ENCODE measurements at places on chromosomes 1 and 21.

GRCh38 chr1:157194731-157195520 lies 56.7 kb upstream of the ETV3 start:
- no peak for DNase-seq

- no peak for DNase-seq
Measured at GRCh38 chr1:20978413-20978812, 191.3 kb upstream of the HP1BP3 start.

- DNase-seq: no peak
Measured at GRCh38 chr1:64357422-64357821, 112.5 kb upstream of the CACHD1 start.

- no peak for DNase-seq
Measured at GRCh38 chr21:46416551-46416950, 42.1 kb upstream of the DIP2A start.

GRCh38 chr1:201411292-201411691 lies 10.2 kb downstream of the TNNI1 start:
- no peak for DNase-seq

GRCh38 chr1:93853940-93854339 lies 25.1 kb downstream of the DNTTIP2 start:
- no peak for DNase-seq

DNA sequence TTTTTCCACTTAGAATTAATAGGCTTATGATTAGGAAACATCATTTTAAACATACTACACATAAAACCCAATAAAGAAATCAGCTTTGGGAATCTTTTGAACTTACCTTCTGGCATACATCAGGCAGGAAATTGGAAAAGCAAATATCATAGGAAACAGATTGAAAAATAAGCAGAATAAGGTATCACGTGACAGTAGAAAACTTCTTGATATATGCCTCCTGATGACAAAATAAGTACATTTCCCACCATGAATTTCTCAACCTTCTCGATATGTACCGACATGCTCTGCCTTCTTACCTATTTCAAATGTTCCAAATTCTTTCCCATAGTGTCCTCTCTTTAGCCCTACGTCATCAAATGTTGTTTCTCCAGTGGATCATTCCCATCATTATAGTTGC lies 72.4 kb downstream of the CLCA4 start:
- DNase-seq: no peak

GRCh38 chr1:150552911-150553289 lies 3.7 kb downstream of the ADAMTSL4 start:
- no peak for DNase-seq

GRCh38 chr1:69315823-69316222 lies 251.9 kb upstream of the LRRC7 start:
- no peak for DNase-seq

- DNase-seq: peak; percentile 70
Measured at GRCh38 chr1:205528887-205529825, 24.7 kb downstream of the CDK18 start.

All from choroid plexus epithelial cell (primary cell).